AG04450 (cell line): ENCODE measurements at places on chromosomes 16 and 17. TPM values are rescaled to one million over a fixed set of nuclear protein-coding genes. Genes with fewer than 3 reads are reported as not detected.

Gene SLC52A1
- polyA plus RNA-seq, result not detected in 2 replicates

Gene STAT5A
- 3.9 and 5.3 TPM in 2 replicates for polyA plus RNA-seq

Gene TOM1L1
- 25.6 and 37.8 TPM in 2 replicates for polyA plus RNA-seq

Gene CTRL
- 0.14 and 0.29 TPM in 2 replicates for polyA plus RNA-seq

Gene NTN1
- 0.05 and 0.16 TPM in 2 replicates for polyA plus RNA-seq

Gene LITAFD
- polyA plus RNA-seq, result not detected in 2 replicates

Gene TNFRSF17
- not detected in 2 replicates for polyA plus RNA-seq

Gene POLR2A
- polyA plus RNA-seq, result 18.4 and 35.0 TPM in 2 replicates

DNA sequence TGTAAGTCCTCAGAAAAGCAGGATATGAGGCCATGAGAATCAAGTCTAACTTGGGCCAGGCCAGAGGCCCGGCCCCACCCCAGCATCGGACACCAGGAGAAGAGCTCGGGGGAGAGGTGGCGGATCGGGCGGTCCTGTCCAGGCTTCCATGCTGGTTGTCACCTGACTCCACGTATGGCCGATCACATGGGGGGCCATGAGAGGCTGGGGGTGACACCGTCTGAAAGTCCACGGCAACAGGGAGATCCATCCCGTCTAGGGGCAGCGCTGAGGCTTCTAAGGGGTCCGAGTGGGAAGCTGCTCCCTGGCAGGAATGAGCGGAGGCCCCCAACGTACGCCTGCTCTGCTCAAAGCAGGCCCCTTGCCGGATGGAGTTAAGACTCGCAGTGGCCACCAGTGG lies 25.8 kb downstream of the ENGASE start:
- no peak for DNase-seq

GRCh38 chr17:9332132-9332494 lies 243.5 kb downstream of the STX8 start:
- DNase-seq, result no peak

GRCh38 chr17:8320990-8321389 lies 10.9 kb downstream of the ARHGEF15 start:
- DNase-seq, result no peak

DNA sequence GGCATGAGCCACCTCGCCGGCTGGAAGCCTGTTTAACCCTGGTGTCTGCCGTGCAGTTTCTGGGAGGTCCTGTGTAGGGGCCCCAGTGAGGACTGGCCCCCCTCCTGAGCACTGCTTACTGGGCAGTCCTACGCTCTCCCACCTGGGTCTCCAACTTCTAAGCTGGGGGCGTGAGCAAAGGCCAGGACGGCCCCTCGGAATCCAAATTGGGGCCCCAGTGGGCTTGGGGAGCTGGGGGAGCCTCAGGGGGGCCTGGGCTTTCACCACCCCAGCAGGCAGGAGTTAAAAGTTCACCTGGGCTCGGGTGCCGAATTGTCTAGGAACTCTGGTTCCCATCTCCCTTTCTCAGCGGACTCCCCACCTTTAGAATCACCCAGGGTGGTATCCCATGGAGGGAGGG lies 7.2 kb upstream of the SLC38A10 start:
- DNase-seq, result no peak

- DNase-seq, result no peak
Observed at GRCh38 chr16:11310997-11311561, 29.9 kb upstream of the PRM1 start.

DNA sequence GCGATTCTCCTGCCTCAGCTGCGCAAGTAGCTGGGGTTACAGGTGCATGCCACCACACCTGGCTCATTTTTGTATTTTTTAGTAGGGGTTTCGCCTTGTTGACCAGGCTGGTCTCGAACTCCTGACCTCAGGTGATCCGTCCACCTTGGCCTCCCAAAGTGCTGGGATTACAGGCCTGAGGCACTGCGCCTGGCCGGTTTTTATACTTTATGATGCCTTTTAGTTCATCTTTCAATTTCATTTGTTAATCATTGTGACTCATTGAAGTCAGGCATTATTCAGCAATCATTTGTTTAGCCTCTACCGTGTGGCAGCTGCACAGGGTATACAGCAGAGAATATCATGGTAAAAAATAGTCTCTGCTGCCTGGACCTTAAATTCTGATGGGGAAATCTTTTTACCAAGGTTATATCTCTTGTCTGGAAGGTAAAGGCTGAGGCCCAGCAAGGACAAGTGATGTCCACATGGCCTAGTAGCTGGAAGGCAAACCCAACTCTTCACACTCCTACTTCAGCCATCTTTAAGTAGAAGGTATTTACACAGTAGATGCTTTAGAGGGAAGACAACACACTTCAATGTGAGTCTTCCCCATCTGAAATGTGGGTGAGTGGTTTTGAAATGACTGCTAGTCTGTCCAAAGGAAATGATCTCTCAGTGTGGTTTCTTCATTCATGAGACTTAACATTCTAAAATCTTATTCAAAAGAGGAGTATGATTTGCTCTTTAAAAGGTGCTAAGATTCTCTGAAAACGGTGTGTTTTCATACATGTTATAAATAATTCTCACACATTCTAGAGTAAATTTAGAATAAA lies 2.4 kb downstream of the PRPSAP2 start:
- DNase-seq, result no peak

GRCh38 chr16:13060932-13061331 lies 159.5 kb downstream of the SHISA9 start:
- no peak for DNase-seq

- no peak for DNase-seq
Observed at GRCh38 chr16:85353839-85354685, 241.8 kb upstream of the CIBAR2 start.

DNA sequence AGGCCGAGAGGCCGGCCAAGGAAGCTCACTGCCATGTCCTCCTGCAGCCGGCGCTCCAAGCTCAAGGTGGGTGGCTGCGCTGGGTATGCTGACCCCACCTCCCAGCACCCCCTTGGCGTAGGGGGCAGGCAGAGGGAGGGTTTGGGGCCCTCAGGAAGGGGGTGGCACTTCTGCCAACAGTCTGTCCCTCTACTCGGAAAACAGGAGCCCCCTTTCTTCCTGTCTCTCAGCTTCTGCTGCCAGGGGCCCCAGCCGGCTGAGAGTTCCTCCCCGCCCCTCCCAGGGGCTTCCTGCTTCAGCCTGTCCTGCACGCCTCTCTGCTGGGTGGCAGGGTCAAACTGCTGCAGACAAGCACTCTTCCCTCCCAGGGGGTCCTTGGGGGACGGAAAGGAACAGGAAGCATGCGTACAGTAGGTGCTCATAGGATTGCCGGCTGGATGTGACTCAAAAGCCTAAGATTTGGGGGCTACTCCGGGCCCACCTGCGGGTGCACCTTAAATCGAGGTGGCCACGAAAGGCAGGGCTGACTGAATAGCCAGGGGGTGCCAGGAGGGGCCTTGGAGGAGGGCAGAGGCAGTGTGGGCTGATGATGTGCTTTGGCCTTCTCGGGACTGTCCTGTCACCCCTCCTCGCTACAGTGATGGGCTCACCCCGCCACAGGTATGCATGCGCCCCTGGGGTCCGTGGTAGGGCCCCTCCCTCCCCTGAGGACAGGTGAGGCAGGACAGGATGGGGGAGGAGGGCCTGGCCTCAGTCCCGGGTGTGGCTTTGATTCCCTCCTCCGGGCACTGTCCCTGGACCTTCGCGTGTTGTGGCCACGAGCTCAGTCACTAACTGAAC lies 4.0 kb downstream of the CBX2 start:
- no peak for DNase-seq

DNA sequence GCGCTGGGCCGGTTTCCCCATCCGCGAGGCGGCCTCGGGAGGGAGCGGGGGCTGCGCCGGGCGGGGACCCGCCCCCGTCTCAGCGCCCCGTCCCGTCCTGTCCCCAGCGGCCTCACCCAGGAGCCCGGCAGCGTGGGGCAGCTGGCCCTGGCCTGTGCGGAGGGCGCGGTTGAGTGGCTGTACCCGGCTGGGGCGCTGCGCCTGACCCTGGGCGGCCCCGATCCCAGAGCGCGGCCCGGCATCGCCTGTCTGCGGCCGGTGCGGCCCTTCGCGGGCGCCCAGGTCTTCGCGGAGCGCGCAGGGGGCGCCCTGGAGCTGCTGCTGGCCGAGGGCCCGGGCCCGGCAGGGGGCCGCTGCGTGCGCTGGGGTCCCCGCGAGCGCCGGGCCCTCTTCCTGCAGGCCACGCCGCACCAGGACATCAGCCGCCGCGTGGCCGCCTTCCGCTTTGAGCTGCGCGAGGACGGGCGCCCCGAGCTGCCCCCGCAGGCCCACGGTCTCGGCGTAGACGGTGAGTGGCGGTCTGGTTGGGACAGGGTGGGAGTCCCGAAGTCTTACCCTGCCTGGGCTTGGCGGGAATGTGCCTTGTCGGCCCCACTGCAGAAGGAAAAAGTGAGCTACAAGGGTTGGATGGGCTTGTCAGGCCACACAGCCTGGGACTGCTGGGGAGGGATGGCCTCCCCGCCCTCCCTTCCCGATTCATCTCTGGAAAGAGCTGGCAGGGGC lies 720 bp downstream of the METRN start:
- DNase-seq, result no peak

DNA sequence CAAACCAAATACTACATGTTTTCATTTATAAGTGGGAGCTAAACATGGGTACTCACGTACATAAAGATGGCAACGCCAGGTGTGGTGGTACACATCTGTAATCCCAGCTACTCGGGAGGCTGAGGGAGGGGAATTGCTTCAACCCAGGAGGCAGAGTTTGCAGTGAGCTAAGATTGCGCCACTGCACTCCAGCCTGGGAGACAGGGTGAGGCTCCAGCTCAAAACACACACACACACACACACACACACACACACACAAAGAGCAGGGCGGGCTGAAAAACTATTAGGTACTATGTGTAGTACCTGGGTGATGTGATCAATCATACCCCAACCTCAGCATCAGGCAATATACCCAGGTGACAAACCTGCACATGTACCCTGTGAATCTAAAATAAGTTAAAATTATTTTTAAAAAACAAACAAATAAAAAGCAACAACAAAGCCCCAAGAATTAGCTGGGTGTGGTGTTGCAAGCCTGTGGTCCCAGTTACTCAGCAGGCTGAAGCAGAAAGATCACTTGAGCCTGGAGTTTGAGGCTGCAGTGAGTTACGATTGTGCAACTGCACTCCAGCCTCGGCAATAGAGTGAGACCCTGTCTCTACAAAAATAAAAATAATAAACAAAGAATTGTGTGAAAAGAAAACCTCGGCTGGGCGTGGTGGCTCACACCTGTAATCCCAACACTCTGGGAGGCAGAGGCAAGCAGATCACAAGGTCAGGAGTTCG lies 11.9 kb upstream of the FAAP100 start:
- no peak for DNase-seq

GRCh38 chr17:77750427-77751043 lies 208.0 kb upstream of the TNRC6C start:
- DNase-seq, result no peak

DNA sequence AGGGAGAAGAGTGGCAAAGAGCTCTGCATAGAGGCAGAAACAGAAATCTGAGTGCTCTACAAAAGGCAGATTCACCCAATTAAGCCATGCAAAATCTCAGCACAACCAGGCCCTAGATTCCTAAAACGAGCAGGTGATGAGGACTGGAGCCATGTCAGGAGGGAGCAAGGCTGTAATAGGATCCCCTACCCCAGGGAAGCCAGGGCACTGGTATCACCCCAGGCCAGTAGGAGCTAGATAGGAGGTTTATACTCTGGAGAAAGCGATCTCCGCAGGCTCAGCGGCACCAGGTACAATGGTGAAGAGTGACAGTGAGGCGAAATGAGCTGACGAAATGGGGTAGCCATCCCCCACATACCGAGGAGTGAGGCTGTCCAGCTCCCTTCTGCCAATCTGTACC lies 171.5 kb downstream of the PARN start:
- DNase-seq, result no peak

GRCh38 chr16:55832773-55833691 lies at the start of gene CES1:
CES1 (minus strand) TSS chr16:55833096; CDS start chr16:55833055, 41 bp downstream.
- no peak for DNase-seq

DNA sequence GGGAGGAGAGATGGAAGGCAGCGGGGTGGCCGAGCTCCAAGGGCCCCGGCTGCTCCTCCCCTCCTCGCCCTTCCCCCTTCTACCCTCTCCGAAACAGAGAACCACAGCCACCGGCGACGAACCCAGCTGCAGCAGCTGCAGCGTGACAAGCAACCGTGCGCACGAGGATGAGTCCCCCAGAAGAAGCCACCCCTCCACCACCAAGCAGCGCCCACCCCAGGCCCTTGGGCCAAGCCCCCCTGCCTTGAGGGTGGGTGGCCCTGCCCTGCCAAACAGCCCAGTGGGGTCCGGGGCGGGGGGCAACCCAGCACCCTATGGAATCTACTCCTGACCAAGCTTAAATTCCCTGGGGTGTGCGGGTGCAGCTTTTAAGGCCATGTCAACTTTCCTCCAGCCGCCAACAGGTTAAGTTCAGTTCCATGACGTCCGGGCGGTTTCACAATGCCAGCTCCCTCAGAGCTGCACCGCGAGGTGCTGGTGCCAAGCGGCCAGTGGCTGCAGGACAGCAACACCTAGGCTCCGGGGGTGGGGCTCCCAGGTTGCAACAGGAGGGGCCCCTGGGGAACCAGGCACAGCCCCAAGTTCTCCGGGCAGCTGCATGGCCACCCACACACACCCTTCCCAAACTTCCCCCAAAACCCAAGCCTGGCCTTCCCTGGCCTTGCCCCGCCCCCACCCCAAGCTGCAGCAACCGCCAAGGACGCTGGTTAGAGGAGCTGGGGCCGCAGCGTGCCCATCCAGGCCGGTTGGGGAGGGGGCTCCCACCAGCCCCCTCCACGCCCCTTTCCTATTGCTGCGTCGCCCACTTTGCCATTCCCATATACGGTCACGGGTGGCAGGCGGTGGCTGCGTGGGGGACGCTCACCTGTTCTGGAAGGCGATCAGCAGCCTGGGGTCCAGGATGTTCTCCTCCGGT lies 2.0 kb downstream of the CBX4 start:
- no peak for DNase-seq

DNA sequence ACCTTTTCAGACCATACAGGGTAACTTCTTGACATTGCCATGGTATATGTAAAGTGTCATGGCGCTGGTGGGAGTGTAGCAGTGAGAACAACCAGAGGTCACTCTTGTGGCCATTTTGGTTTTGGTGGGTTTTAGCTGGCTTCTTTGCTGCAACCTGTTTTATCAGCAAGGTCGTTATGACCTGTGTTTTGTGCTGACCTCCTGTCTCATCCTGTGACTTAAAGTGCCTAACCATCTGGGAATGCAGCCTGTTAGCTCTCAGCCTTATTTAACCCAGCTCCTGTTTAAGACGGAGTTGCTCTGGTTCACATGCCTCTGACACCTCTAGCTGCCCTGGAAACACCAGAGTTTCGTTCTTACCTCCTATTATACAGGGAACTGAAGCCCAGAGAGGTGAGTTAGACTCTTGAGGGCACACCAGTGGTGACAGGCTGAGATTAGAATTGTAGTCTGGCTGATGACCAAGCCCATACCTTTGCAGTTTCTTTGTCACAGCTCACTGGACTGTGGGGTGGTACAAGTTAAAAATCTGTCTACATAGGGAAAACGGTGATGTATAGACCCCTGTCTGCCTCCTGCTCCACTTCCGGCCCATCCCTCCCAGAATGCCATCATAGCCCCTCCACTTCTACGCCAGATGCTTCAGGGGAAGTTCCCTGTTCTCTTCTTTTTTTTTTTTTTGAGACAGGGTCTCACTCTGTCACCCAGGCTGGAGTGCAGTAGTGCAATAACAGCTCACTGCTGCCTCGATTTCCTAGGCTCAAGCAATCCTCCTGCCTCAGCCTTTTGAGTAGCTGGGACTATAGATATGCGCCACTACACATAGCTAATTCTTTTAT lies 21.0 kb downstream of the KSR1 start:
- no peak for DNase-seq
